ENCODE measurements at places on chromosomes 2 and 18.

DNA sequence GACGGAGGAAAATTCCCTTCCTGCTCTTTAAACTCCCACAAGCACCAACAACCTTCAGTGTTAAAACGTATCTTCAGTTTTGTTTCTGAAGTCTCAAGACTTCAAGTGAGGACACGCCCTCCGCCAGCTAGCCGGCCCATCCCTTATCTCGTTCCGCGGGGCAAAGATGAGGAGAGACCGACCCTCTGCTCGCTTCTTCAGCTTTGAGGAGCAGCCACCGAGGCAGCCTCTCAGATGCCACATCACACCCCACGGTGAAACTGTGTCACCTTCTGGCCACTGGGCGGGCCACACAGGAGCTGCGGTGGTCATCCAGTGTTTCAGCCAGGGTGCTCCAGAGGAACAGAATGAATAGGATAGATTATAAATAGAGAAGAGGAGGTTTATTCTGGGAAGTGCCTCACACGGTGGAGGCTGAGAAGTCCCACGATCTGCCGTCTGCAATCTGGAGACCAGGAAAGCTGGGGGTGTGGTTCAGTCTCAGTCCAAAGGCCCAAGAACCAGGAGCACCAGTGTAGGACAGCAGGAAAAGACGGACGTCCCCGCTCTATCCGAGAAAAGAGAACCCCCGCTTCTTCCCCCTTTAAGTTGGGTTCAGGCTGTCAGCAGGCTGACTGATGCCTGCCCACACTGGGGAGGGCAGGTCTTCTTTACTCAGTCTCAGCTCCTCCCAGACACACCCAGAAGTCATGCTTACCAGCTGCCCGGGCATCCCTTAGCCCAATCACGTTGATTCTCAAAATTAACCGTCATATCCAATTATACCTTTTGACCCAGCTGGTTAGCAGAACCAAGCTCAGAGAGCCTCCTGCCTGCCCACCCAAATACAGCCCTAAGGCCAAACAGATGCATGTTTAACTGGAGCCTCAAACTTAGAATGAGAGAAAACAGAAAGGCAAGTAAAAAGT lies 399.7 kb upstream of the ID2 start:
- ATAC-seq: no peak

- no peak for ATAC-seq
Measured at GRCh38 chr2:224253464-224253863, 148.4 kb downstream of the FAM124B start.

DNA sequence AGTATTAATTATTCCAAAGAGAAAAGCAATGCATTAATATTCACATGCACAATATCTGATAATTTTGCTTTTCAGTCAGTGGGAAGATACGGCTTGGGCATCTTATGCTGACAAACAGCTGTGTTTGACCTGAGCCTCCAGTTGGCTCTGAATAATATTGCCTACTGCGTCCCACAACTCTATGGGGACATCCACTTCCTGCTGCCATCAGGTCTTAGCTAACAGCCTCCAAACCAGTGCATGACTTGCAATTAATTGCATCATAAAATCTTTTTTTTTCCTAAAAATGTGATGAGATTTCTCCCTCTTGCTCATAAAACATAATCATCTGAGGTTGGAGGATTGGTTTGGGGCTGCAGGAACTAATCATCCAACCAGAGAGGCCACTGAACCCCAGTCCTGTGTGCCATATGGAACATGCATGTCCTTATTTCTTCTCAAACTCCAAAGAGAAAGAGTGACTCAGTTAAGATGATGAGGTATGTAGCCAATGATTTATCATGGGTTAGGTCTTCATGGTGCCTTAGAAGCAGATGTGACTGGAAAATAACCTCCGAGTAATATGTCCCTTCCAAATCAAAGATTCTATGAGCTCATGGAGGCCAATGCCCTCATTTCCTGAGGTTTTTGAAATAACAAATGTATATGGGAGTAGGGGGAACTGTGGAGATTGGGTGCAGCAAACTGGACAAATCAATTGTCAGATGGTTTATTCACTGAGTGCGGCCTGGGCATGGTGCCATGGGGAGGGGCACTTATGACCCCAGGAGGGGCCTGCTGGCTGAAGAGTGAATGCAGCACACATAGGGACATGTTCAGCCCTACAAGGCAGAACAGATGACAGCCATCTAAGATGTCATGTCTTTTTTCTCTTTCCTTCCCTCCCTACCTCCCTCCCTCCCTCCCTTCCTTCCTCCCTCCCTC lies 39.4 kb downstream of the EDAR start:
- ATAC-seq: no peak

DNA sequence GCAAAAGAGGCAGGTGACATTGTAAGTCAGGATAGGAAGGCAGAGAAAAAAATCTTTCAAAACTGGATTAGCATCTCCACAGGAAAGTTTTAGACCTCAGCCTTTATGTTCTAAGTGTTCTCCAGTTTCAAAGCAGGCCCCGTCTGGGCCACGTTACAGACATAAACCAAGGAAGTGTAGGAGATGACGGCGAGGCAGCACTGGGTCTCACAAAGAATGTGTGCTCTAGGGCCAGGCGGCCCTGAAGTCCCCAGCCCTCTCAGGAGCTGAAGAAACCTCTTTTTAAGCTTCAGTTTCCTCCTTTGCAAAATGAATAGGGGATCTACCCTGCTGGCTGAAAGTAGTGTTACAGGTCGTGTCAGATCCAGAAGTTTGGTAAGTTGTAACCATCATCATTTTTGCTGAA lies 81.7 kb downstream of the SPRED2 start:
- no peak for ATAC-seq

- no peak for ATAC-seq
Measured at GRCh38 chr2:141075753-141076152, 1055.1 kb downstream of the LRP1B start.

DNA sequence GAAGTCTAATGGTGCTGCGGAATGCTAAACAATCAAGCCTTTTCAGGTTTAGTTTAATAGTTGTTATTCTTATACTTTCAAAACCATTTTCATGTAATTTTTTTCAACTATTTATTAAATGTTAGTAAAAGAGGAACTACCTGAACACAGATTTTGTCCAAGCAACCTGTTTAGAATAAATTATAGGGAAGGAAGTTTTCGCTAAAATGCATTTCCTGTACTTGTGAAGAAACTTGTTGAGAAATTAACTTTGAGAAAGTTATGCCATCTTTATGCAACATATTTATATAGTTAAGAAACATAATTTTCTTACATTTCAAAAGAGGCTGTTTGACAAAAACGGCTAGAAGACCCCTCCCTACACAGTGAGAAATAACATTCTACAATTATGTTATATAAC lies 16.6 kb downstream of the MAP4K4 start:
- ATAC-seq: no peak

DNA sequence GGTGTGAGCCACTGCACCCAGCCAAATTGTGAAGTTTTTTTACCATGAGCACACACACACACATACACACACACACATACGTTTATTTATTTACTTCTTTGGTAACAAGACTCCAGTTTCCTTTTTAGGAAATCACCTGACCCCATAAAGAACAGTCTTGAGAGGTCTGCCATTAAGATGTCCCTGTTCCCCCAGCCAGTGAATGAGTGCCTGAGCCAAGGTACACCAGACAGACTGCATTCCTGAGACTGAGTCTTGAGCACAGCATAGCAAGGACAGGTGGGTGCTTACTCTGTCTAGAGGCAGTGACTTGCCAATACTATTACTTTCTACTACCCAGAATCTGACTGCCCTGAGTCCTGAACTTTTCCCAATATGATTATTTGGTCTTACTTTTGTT lies 167.2 kb upstream of the SATB2 start:
- ATAC-seq: no peak

- no peak for ATAC-seq
Measured at GRCh38 chr2:74162951-74163350, 15.2 kb upstream of the BOLA3 start.

DNA sequence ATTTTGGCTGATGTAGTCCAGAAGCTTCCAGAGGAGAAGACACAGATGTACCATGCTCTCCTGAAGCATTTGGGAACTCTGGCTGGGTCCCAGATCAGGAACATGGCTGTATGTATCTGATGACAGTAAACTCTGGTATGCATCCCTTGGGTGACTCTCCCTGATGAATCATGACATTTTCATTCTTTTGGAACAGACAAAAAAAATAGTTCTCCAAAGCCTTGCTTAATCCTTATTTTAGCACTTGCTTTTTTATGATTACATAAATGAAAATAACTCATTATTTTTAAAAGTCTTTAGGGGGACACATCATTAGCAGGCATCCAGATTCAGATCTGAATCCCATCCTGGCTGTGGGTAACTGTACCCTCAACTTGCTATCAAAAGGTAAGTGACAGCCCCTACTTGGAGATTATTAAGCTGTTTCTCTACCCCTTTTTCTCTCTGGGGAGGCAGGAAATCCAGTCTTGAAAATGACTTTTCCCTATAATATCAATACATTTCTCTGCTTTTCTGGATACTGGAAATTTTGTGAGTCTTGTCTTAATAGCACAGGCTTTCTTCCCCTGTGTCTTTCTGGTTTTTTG lies 23.3 kb downstream of the AOX1 start:
- ATAC-seq: peak; percentile 88

- peak; percentile 56 for ATAC-seq
Measured at GRCh38 chr2:85601771-85602475, 575 bp downstream of the TMEM150A start.

DNA sequence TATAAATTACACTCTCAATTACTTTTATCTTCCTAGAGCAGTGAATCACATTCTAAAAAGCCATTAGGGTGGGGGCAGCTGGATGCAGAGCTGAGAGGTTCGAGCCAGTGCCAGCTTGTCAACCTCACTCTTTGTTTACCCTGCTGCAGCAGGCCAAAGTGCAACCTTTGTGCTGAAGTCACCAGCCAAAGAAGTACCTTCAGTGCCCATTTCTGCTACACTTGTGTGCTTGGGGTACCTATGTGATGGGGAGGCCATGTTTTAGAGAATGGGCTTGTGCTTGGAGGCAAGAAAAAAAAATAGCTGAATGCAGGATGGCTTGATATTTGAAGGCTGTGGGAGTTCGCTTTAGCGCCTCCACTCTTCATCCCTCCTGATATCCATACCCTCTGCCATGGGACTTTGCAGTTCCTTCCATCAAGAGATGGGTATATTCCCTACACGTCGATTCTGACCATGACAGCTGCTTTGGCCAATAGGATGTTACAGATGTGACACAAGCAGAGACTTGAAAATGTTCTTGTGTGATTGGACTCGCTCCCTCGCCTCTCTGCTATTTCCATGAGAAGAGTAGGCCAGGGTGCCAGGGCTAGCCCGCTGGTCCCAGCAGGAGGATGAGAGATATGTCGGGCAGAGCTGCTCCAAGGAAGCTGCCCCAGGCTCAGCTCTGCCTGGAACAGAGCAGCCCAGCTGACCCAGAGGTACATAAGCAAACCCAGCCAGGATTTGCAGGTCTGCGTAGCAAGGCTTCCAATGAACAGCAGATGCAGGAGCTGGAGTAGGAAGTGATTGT lies 12.7 kb upstream of the FZD5 start:
- ATAC-seq: peak; percentile 31

Measured in esophagus mucosa (tissue), 1 donor.